Smooth muscle cell of the umbilical artery (primary cell): ENCODE measurements at places on chromosomes 6 and 20. TPM values are rescaled to one million over a fixed set of nuclear protein-coding genes. Genes with fewer than 3 reads are reported as not detected.

The EYA2 gene
- total RNA-seq: not detected in 2 replicates

The MAPK13 gene
- 11.0 and 16.4 TPM in 2 replicates for total RNA-seq

The HTR1E gene
- not detected in 2 replicates for total RNA-seq

The ECT2L gene
- total RNA-seq: not detected in 2 replicates

The HDGFL1 gene
- not detected in 2 replicates for total RNA-seq

The FAM184A gene
- total RNA-seq: 0.18 and 0.89 TPM in 2 replicates

The DNMT3B gene
- total RNA-seq: 1.5 TPM in 2 replicates

The CLVS2 gene
- total RNA-seq: under 0.01 TPM in 1 of 2 replicates, not detected in the other

The TMEM74B gene
- 0.14 TPM in 1 of 2 replicates, not detected in the other for total RNA-seq

The FAM217A gene
- total RNA-seq: not detected in 2 replicates

The CBLN4 gene
- total RNA-seq: not detected in 2 replicates

The EDN1 gene
- 1.8 and 2.8 TPM in 2 replicates for total RNA-seq

The OPRL1 gene
- total RNA-seq: 3.0 TPM in 2 replicates

The OR2H1 gene
- not detected in 2 replicates for total RNA-seq

The LTB gene
- total RNA-seq: not detected in 2 replicates

The USP49 gene
- 2.1 and 3.1 TPM in 2 replicates for total RNA-seq

The ADGRF1 gene
- total RNA-seq: not detected in 2 replicates

The NRN1 gene
- 0.30 and 1.6 TPM in 2 replicates for total RNA-seq

The KHDC1L gene
- not detected in 2 replicates for total RNA-seq

The LAMA4 gene
- total RNA-seq: 84.6 and 174 TPM in 2 replicates

The TNFAIP3 gene
- 85.5 and 117 TPM in 2 replicates for total RNA-seq

The CDSN gene
- total RNA-seq: not detected in 2 replicates

The CCDC28A gene
- total RNA-seq: 9.1 and 11.0 TPM in 2 replicates

The MDC1 gene
- 4.5 and 13.2 TPM in 2 replicates for total RNA-seq

The KIF25 gene
- total RNA-seq: 0.14 TPM in 1 of 2 replicates, not detected in the other

The BTNL2 gene
- total RNA-seq: not detected in 2 replicates

The NNAT gene
- total RNA-seq: 0.42 TPM in 1 of 2 replicates, not detected in the other

The LAMP5 gene
- total RNA-seq: not detected in 2 replicates

The SLC12A5 gene
- total RNA-seq: 0.30 and 1.3 TPM in 2 replicates

The SRF gene
- 22.6 and 28.9 TPM in 2 replicates for total RNA-seq

The KCNQ5 gene
- 5.0 and 15.4 TPM in 2 replicates for total RNA-seq

The TRIM31 gene
- not detected in 2 replicates for total RNA-seq

The CFAP206 gene
- total RNA-seq: 0.37 and 0.59 TPM in 2 replicates

The OXT gene
- total RNA-seq: not detected in 2 replicates

The PDE7B gene
- total RNA-seq: 18.7 and 35.3 TPM in 2 replicates
